ENCODE measurements at places on chromosomes 3 and 15.

DNA sequence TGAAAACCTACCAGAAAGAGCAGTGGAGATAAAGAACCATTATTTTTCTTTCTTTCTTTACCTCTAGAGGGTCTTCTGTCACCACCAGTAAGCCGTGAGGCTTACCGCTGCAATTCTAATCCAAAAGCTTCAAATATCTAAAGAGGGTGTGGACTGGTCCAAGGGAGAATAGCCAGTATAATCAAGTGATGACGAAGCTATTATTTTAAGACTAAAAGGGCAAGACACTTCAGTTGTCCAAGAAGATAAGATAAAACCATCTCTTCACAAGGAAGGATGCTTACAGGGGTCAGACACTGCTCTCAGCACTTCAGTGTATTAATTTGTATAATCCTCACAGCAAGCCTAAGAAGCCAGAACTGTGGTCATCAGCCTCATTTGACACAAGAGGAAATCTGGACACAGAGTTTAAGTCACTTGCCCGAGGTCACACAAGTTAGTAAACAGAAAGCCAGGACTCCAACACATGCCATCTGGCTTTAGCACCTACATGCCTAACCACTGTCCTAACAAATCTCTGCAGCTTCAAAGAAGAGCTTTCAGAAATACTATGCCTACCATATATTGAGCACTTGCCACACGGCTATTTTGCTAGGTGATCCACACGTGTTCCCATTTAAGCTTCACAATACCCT lies 14.6 kb downstream of the HDC start:
- no peak for DNase-seq

DNA sequence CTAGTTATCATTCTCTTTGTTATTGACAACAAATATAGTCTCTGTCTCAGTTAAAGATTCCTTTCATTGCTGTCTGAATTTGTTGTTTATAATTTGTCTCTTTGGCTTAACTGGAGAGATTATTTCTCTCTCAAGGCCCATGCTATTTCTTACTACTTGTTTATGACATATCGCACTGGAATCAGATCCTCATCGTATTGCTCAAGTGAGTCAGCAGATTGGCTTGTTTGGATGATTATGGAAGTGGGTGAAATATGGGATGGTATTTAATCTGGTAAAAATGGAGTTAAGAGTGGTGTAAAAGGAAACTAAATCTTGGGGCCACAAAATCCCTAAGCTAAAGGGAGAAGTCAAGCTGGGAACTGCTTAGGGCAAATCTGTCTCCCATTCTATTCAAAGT lies 613.1 kb downstream of the SI start:
- no peak for DNase-seq

DNA sequence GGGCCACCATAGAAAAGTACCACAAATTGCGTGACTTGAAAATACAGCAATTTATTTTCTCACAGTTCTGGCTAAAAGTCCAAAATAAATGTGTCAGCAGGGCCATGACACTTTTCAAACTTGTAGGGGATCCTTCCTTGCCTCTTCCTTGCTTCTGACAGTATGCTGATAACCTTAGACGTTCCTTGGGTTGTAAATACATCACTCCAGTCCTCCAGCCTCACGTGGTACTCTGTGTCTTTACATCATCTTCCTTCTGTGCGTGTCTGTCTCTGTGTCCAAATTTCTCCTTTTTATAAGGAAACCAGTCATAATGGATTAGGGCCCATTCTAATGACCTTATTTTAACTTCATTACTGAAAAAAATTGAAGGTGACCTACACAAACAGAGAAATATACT lies 7.4 kb downstream of the RNF168 start:
- no peak for DNase-seq

GRCh38 chr15:83769411-83769999 lies 115.6 kb downstream of the ADAMTSL3 start:
- no peak for DNase-seq

DNA sequence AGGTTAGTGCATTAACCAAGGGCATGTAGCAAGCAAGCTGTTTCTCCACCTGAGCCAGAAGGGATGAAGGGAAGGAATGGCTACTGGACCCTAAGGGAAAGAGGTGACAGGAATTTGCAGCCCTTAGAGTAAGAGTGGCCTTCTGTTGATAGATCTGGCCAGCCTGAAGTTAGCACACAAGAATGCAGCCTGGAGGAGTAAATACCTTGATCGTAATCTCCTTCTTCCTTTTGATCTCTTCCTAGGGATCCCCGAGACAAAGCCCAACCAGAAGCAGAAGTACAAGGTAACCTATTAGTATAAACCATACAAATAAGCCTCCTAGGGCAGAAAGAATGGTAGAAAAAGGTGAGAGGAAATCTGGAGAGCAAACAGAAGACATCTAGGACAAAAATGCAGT lies 134.6 kb downstream of the ATP8B4 start:
- no peak for DNase-seq

- no peak for DNase-seq
Measured at GRCh38 chr3:50972029-50972428, 297.3 kb downstream of the DOCK3 start.

GRCh38 chr15:35547775-35548364 lies 1.9 kb upstream of the DPH6 start:
- no peak for DNase-seq

GRCh38 chr3:52681596-52681995 lies 4.1 kb downstream of the PBRM1 start:
- DNase-seq, result no peak

DNA sequence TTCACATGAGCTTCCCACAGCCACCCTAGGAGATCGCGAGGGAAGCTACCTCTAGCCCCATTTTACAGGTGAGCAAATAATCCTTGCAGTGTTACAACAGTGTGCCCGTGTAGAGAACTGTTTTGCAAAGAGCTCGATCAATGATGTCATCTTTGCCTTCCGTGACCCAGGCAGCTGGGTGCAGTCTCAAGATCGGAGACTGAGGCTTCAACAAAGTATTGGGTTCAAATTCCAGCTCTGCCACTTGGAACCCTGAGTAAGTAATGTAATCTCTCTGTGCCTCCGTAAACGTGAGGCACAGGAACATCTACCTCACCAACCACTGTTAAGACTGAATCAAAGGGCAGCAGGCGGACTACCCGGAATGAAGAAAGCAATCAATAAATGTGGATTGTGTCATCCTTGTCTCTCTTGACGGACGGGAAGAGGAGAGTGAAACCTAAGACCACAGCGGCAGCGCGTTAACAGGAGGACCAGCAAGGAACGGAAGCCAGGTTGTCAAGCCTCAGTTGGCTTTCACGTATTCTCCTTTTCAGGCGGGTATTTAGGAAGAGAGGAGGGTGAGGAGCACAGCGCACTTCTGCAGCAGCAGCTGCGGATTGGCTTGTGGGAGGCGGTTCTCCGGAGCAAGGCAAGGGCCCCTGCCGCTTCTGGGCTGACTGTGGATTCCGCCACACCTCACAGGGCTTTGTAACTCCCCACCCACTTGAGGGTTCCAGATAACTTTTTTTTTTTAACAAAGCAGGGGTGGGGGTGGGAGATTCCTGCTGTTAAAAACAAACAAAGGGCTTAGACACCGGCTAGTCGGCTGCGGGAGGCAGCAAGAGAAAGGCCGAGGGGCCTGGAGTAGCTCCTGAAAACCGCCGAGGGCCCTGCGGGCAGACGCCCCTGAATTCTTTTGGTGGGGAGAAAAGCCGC lies 1.5 kb upstream of the SMAD3 start:
- no peak for DNase-seq

DNA sequence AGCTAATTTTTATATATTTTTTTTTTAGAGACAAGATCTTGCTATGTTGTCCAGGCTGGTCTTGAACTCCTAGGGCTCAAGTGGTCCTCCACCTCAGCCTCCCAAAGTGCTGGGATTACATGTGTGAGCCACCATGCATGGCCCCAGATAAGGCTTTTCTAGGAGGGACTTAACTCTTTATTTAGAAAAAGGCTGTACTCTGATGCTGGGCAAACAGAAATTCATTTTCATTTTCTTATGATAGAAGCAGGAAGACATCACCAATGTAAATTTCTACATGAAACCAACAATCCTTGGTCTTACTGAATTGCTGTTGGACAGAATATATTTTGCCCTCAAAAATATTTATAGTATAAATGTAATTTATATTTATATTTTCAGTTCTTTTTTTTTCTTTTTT lies 9.6 kb downstream of the NIPA1 start:
- DNase-seq, result no peak

GRCh38 chr3:129548104-129548965 lies 5.4 kb downstream of the H1-8 start:
- no peak for DNase-seq

DNA sequence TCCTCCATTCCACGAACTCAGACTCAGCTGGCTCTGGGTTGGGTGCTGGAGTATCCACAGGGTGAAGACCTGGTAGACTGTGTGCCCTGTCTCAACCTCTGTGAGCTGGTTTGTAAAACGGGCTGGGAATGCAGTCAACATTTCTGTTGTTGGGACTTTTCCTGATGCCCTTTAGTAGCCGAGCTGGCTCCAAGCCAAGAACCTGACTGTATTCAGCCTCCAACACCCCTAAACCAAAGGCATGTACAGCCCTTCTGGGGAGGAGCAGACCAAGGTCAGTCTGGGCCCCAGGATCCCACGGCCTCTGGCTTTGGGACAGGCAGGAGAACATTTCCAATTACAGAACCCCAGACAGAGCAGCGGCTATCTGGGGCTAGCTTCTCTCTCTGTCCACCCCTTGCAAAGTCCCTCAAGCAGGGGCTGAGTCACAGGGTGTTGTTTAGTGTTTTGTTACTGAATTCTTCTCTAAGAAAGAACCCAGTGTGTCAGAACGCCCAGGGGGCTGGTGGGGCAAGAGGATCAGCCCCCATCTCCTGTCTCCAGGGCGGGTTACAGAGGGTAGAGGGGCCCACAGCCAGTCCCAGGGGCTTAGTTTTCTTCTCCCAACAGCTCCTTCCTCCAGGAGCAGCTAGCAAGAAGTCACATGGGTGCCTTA lies 56.8 kb upstream of the SLC6A6 start:
- DNase-seq, result no peak

- DNase-seq, result no peak
Measured at GRCh38 chr15:40873694-40874561, at the start of gene RHOV. RHOV (minus strand) TSS chr15:40874234; CDS start chr15:40874139, 95 bp downstream.
